ENCODE measurements at places on chromosomes 11 and 22. TPM values are rescaled to one million over a fixed set of nuclear protein-coding genes. Genes with fewer than 3 reads are reported as not detected.

The TRIM49 gene
- total RNA-seq = not detected

The KRTAP5-4 gene
- total RNA-seq = not detected

The ANO5 gene
- not detected for total RNA-seq

The CARD16 gene
- total RNA-seq = 33.6 TPM

The DNAJB7 gene
- total RNA-seq = not detected

The ST14 gene
- total RNA-seq = 52.2 TPM

The CASP5 gene
- 0.29 TPM for total RNA-seq

The KCNE3 gene
- total RNA-seq = not detected

GRCh38 chr11:2304506-2305139, 2.8 kb downstream of the TSPAN32 start:
- peak; percentile 33 for DNase-seq

DNA sequence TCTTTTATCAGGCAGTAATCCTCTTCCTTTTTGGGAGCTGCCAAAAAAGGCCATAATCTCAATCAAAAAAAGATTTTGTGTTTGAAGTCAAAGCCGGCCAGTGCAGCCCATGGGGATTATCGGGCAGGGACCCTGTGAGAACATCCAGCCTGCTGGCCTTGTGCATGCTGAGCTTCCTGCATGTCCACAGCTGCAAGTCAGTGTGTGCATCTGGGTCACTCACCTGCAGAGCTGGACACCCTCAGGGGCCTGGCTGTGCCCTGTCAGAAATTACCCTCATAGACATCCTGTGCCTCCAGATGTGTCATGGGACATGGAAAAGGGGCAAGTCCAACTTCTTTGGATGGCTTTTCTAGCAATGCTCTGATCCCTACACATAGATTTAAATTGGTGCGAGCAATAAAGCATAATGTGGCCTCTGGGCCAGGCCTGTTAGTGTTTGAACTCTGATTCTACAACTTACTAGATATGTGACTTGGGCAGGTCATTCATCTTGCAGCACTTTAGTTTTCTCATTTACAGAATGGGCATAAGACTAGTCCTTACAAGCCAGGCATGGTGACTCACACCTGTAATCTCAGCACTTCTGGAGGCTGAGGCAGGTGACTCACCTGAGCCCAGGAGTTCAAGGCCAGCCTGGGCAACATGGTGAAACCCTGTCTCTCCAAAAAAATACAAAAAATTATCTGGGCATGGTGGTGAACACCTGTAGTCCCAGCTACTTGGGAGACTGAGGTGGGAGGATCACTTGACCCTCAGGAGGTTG, 81.6 kb upstream of the LARGE1 start:
- DNase-seq = no peak

GRCh38 chr22:32323513-32324164, 34.0 kb upstream of the RFPL3 start:
- no peak for DNase-seq

DNA sequence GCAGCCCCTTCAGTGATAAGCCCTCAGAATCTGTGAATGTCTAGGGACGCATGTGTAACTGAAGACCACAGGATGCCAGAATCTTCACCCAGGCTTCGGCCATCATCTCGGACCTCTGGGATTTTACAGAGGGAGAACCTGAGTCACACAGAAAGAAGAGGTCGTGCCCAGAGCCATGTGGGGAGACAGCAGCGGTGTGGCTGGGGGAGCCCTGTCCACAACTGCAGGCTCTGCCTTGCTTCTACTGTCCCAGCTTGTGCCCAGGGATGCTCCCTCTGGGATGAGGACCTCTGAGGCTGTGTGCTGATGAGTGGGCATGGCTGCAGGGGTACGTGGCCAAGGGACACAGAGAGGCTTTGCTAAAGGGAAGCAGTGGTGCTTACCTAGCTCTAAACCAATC, 582.0 kb downstream of the TBC1D22A start:
- no peak for DNase-seq

- no peak for DNase-seq
Observed at GRCh38 chr11:16194566-16194965, 161.8 kb downstream of the SOX6 start.

GRCh38 chr11:5507177-5507932, 2.4 kb downstream of the UBQLN3 start:
- DNase-seq = no peak

GRCh38 chr11:66676282-66676919, 1.3 kb downstream of the RBM4B start:
- DNase-seq = peak; percentile 59

DNA sequence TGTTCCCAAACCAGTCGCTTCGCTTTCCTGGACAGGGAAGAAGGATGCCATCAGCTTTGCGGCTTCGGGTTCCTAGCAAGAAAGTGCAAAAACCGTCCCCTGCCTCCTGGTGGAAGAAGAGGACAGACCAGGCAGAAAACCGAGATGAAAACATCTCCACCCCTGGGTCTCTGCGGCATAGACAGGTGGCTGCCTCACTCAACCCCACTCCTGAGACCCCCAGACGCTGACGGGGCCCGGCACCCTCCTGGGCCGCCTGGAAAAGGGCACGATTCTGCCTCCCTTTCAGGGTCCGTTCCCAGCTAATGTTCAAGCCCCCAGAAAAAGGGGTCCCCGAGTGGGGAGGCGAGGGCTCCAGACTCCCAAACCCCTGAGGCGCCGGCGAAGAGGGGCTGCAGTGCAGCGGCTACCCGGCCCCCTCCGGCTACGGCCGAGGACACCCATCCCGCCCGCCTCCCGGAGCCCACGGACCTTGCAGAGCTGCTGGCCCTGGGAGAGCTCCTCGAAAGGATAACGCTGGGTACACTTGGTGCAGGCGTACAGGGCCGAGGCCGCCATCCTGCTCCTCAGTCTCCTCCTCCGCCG, 569 bp downstream of the FAM76B start:
- no peak for DNase-seq

- DNase-seq = no peak
Observed at GRCh38 chr11:112881461-112881860, 79.8 kb upstream of the NCAM1 start.

DNA sequence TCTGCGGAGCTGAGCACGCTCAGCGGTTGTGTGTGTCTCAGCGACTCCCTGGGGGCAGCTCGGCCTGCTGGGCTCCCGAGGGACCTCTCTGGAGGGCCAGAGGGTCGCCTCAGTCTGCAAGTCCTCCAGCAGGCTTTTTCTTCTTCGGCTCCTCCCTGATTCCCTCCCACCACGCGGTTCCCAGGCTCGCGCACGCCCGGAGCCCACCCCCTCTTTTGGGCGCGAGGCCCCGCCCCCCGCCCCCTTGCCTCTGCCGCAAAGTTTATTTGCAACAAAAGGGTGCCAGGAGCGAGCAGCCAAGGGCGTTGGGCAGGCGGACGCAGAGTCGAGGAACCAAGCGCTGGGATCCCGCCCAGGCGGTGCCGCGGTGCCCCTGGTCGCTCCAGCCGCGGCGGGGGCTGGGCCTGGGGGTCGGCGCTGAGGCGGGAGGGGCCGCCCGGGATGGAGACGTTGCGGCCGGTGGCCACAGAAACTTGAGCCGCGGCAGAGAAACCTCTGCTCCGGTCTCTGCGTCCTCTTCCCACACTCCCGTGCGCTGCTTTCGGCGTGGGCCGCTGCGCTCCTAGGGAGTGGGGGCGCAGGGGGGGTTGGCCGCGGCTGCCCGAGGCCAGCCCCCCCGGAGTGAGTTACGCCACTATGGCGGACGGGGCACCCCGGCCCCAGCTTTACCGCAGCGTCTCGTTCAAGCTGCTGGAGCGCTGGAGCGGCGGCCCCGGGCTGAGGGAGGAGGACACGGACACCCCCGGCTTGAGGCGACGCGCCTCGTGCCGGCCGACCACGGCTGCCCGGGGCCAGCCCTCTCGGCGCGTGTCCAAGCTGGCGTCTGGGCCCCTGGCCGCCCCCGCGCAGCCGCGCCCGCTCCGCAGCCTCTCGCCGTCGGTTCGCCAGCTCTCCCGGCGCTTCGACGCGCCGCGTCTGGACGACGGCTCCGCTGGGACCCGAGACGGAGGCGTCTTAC, at the start of gene ARHGEF17:
Gene ARHGEF17 (plus strand): TSS at position 274 of the 958 bp plus-strand sequence. CDS start 363 bp downstream, at position 637.
- peak; percentile 57 for DNase-seq

- no peak for DNase-seq
Observed at GRCh38 chr11:44627165-44627789, 61.8 kb downstream of the CD82 start.

GRCh38 chr22:42747701-42748513, 27.2 kb upstream of the A4GALT start:
- no peak for DNase-seq

- no peak for DNase-seq
Observed at GRCh38 chr11:34178209-34178821, 72.9 kb downstream of the NAT10 start.

DNA sequence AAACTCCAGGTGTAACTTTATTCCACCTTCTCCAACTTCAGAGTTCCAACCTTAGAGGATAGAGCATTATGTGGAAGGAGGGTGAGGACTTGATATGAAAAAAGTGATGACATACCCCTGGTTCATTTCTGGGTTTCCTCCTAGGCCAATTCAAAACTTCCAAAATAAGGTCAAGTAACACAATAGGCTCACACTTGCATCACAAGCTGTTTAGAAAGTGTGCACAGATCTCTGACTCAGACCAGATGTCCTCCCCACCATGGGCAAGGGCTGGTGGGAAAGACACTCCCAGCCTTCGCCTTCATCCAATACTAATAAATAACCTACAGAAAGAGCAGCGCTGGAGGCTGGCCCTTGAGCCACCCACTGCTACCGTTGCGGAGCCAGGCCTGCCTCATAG, 5.8 kb upstream of the BUD13 start:
- no peak for DNase-seq

DNA sequence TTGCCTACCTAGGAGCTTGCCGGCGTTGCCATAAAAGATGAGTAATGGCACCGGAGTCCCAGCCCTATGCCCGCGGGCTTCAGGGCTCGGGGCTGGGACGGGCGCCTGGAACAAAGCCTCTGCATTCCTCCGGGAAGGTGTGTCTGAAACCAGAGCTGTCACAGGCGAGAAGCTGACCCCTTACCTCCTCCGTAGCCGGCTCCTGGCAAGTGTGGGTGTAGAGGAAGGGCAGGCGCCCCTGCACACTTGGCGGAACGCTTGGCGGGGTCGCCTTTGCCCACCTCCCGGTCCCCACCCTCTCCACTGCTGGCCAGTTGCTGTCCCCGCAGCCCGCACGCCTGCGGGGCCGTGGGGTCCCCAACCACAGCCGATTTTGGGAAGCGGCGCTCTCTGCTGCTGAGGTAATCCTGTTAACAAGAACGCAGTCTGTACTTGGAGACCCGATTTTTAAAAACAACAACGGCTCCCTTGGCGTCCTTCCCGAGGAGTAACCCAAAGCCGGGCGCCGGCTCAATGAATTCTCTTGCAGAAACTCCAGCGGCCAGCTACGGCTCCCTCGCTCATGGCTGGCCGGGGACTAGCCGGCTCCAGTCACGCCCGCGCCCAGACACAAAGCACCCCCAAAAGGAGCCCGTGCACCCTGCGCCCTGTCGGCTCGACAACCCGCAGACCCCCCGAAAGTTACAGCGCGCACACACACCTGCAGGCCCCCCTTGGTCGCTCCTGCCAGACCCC, 89.2 kb downstream of the PLEKHA7 start:
- peak; percentile 22 for DNase-seq

GRCh38 chr11:66464916-66465315, 1.8 kb upstream of the PELI3 start:
- no peak for DNase-seq

GRCh38 chr11:80899381-80899780, 1458.6 kb upstream of the TENM4 start:
- DNase-seq = no peak

GRCh38 chr11:13000721-13001120, 8.4 kb upstream of the RASSF10 start:
- no peak for DNase-seq

Measured in B cell (primary cell).